Fibroblast of lung (primary cell): ENCODE measurements at places on chromosomes 6 and 20.

- DNase-seq = peak; percentile 60
Measured at GRCh38 chr6:1611572-1612298, 2.0 kb downstream of the FOXC1 start.

DNA sequence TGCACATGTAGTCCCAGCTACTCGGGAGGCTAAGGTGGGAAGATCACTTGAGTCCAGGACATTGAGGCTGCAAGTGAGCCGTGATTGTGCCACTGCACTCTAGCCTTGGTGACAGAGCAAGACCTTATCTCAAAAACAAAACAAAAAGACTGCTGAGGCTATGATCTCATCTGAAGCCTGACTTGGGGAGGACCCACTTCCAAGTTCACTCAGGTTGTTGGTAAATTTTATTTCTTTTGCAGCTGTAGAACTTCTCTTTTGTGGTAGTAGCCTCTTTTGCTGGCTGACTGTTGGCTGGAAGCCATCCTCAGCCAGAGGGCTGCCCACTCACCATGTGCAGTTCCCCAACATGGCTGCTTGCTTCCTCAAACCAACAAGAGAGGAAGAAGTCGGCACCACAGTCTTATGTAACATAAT is 36.8 kb upstream of the ME1 start:
- DNase-seq = no peak

- DNase-seq = no peak
Measured at GRCh38 chr6:49453221-49453620, 9.8 kb downstream of the MMUT start.

DNA sequence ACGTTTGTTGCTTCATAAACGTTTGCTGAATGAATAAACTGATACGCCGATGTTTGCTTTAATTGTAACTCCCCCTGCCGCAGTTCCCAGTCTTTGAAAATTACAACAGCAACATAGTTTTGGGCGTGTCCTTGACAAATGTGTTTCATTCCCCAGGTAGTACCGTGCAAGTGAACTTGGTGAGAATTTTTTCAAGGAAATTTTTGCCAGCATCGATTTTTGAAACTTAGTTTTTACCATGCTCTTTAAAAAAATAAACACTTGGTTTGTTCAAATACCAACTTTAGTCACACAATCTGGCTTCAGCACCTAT is 60.1 kb downstream of the FAM217A start:
- DNase-seq = no peak

DNA sequence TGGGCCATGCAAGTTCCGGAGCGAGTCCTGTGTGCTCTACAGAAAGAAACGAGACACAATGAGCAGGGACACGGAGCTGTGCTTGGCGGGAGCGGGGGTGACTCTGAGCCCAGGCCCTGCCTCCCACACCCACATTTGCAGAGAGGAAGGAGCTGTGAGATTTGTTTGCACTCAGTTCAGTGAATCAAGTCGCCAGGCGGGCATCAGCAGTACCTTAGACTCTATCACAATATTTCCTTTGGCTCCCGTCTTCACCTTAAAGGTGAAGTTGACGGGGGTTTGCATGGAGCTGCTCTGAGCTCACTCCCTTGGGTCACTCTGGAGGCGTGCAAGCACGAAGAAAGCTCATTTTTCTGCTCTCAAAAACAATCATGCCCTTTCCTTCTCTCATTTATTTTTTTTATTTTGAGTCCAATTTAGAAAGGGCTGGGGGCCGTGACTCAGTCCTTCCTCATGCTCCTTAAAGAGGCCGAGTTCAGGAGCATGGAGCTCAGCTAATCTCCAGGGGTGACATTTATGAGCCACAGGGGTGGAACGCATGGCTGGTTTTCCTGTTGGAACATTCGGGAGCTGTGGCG is 188.2 kb downstream of the NFATC2 start:
- peak; percentile 51 for DNase-seq
